ENCODE measurements at places on chromosomes 1 and 21. TPM values are rescaled to one million over a fixed set of nuclear protein-coding genes. Genes with fewer than 3 reads are reported as not detected.

The TRIM17 gene
- total RNA-seq = not detected

The GJA8 gene
- not detected for total RNA-seq

The OR2L5 gene
- not detected for total RNA-seq

The DIPK1A gene
- 10.3 TPM for total RNA-seq

The PTPRF gene
- 58.5 TPM for total RNA-seq

The OXCT2 gene
- 2.4 TPM for total RNA-seq

Data from cardiac atrium fibroblast (primary cell).